Activated CD4-positive, alpha-beta T cell treated with anti-CD3 and anti-CD28 coated beads for 24 hours (primary cell): ENCODE measurements at places on chromosomes 13 and 19.

DNA sequence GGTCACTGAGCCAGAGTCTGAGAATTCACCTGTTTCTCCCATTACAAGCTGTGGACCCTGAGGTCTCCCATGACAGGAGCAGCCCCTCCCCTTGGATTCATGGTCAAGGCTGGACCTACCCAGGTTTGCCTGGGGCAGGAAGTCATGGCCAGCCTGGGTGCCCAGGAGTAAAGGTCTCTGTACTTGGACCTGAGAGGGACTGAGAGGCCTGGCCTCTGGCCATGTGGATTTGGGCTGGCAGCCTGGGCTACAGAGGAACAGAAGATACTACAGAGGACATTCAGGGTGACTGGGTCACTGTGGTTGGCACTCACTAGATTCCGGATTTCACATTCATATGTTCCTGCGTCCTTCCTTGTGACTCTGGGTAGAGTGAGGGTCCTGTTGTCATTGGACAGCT is 31.5 kb upstream of the CEACAM8 start:
- DNase-seq = no peak

DNA sequence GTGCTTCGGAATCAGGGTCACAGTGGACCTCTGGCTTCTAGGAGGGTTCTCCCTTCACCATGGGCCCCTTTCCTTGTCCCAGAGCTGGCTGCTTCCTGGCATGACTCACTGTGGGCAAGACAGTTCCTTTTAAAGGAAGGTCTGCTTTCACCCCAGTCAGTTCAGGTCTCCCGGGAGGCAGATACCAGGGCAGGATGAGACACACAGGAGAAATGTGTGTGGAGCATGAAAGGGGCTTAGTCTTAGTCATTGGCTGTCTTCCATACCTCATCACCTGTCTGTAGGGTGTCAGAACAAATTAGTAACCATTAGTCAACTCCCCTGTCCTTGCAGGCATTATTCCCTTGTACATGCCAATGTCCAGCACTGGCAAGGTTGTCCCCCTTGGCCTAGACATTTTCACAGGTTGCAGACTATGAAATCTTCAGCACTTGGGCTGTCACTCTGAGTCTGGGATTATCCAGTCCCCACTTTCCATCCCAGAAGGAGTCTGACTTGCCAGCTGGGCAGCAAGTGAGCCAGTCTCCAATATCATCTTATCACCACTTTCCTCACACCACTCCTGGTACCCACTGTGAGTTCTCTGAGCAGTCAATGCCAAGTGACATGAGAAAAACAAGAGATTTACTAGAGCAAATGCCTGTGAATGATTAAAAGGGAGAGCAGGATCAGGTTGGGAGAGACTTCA is 76.8 kb upstream of the MEDAG start:
- no peak for DNase-seq

GRCh38 chr13:46320821-46321220 is 66.2 kb downstream of the RUBCNL start:
- no peak for DNase-seq

DNA sequence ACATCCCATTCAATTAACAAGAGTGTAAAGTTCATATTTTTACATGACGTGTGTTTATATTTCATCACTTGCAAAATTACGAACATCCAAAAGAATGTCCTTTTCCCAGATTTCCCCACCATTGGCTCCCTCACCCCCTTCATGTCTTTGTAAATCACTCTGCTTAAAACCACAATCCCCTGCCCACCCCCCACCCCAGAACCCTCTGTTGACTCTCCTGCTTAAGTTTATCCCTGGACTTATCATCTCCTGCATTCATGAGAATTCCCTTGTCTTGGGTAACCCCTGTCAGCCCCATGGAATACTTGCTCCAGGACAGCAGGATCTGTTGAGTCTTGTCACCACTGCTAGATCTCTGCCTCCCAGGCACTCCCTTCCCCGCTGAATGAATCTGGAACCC is 109.9 kb downstream of the COL4A1 start:
- DNase-seq = no peak

DNA sequence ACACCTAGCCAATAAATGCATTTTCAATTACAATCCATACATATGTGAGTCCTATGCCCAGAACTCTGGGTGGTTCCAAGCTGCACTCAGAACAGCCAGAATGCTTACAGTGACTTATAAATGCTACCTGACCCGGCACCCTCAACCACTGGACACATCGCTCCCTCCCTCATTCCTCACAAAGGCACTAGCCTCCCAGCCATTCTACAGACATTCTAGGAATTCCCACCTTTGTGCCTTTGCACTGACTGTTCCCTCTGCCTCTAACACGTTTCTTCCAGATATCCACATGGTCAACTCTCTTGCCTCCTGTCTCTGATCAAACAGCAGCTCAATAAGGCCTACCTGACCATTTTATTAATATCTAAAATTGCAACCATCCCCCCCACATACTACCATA is 99.9 kb downstream of the LHFPL6 start:
- DNase-seq = no peak

DNA sequence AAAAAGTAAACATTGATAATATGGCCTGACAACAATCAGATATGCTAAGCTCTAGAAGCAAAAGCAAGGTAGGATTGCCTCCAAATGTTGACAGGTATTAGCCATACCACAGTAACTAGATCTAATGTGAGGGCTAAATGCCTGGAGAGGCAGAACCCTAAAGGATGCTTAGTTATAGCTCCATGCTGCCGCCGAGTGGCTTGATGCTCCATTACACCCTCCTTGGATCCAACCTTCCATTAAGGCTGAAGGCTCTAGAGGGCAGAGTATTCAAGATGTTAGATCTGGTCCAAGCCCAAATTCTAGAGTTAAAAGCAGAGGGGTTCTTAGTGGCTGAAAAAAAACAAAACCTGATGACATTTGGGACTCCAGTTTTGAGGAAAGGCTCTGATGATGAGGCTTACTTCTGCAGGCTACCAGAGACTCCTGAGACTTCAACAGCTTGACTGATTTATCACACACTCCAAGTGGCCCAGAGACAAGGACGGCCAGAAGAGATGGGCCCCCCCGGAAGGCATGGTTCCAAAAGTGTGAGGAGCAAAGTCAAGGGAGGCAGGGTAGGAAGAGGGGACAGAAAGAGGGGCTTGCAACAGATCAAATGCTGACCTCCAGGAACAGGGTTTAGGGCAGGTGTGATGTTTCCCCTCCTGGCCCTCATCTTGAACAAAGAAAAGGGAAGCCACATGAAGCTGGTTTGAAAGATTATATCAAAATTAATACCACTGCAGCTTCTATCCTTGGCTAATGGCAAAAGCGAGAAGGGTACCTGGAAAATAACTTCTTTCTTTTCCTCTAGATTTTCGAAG is 21.9 kb upstream of the CPB2 start:
- DNase-seq = peak; percentile 54

DNA sequence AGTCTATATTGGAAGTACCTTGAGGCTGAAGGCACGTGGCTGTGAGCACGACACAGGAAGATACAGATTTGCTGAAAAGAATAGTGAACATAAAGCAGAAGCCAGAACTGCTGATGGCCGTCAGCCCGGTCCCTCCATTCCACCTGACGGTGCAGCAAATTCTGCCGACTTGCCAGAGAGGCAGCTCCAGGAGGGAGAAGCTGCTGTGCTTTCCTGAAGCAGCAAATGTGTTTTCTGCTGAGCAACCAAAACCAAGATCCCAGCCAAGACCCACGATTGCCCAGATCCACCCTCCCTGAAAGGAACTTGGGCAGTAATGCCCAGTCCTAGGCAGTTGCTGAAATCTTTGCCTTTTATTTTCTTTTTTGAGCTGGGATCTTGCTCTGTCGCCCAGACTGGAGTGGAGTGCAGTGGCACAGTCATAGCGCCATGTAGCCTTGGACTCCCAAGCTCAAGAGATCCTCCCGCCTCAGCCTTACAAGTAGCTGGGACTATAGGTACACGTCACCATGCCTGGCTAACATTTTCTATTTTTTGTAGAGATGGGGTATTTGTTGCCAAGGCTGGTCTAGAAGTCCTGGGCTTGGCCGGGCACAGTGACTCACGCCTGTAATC is 7.0 kb upstream of the RCN3 start:
- no peak for DNase-seq

- DNase-seq = no peak
These were observed 643.6 kb upstream of the SLITRK1 start for GRCh38 chr13:84525865-84526264.

- no peak for DNase-seq
These were observed 128.8 kb upstream of the GJB6 start for GRCh38 chr13:20360835-20361412.

DNA sequence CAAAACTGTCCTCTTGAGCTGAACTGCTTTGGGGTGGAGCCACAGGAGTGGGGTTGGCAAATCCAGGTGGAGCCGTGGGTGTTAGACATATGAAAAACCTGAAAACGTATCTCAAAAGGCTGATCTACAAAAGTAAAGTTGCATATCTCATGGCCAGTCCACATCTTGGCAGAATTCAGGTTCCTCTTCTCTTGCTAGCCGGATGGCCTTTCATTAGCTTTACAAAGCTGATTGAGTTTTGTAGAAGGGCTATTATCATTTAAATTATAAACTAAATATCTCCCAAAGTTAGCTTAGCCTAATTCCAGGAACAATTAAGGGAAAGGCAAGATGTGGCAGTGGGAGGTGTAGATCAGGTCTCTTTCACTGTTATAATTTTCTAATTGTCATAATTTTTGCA is 1427.7 kb downstream of the EFNB2 start:
- DNase-seq = no peak

- no peak for DNase-seq
These were observed 13.2 kb downstream of the CBY2 start for GRCh38 chr13:45715351-45715750.

DNA sequence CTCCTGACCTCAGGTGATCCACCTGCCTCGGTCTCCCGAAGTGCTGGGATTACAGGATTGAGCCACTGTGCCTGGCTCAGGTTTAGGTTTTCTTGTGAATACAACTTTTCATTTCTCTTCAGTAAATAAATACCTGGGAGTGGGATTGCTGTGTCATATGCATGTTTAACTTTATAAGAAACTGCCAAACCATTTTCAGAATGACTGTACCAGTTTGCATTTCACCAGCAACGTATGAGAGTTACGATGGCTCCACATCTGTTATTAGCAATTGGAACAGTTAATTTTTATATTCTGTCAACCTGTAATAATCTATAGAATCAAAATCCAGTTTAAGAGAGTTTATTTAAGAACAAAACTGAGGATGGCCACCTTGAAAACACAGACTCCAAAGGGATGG is 52.2 kb downstream of the TEX26 start:
- DNase-seq = no peak

DNA sequence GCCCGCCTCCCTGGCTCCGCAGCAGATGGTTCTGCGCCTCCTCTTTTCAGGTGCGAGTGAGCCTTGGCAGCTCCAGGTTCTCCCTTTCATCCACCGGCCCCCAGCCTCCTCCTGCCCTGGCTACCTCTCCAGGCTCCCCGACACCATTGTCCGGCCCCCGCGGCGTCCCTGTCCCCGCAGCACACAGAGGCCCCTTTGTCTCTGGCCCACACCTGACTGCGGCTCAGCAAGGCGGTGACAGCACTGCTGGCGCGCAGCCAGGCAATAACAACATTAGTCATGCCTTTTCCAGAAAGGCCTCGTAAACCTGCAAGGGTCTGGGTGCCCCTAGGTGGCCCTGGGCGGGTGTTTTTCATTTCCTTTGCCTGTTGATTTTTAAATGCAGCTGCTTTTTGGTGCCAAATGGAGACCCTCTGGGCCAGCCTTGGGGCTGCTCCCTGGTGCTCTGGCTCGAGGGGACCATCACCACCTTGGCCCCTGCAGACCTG is 73.2 kb upstream of the MEDAG start:
- DNase-seq = peak; percentile 5

DNA sequence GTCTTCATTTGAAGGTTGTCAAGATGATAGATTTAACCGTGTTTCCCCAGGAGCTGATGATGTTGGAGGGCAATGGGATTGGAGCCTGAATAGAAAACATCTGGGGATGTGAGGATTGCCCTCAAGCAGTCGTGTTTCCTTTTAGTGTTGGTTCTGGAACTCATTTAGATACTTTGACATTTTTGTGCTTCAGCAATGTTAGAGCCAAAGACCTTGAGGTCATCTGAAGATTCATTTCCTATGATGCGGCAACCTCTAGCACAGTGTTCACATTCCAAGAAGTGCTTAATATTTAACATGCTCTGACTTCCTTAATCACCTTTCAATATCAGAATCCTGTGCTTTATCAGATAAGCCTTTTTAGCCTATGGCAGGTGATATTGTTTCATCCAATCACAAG is 82.7 kb downstream of the SLC10A2 start:
- no peak for DNase-seq

GRCh38 chr19:11617180-11618062 is 20.1 kb downstream of the ZNF627 start:
- no peak for DNase-seq

GRCh38 chr19:14371301-14371821 is 9.9 kb upstream of the ADGRE5 start:
- no peak for DNase-seq

DNA sequence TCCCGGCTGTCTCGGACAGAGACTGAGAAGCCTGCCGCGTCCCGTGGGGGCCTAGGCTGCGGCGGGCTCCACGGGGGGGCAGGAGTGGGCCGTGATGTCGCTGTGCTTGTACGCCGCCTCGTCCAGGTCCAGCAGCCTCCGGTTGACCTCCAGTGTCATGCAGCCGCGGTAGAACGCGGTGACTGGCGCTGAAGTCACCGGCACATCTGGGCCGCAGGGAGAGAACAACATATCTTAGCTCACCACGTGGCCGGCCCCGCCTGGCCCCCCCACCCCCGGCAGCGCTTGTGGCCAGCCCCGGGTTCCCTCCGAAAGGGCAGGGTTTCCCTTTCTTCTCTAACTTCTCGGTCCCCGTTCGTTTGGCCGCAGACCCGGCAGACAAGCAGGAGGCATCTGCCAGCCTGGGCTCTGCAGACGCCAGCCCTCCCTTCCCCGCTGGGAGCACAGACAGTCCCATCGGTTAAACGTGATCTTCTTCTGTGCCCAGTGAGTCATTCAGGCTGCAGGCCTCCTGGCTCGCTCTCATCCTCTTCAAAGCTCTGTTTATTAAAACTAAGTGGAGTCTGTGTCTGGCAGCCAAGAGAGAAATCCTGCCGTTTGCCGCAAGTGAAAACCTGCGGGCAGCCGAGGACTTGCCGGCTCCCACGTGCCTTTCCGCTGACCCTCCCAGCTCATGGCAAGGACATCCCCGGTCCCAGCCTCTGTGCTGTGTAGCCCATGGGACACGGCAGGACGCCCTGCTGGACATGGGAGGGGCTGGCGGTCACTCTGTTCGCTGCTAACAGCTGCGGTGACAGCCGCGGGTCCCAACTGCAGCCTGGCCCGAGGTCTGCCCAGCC is 42.8 kb downstream of the GAS6 start:
- no peak for DNase-seq

DNA sequence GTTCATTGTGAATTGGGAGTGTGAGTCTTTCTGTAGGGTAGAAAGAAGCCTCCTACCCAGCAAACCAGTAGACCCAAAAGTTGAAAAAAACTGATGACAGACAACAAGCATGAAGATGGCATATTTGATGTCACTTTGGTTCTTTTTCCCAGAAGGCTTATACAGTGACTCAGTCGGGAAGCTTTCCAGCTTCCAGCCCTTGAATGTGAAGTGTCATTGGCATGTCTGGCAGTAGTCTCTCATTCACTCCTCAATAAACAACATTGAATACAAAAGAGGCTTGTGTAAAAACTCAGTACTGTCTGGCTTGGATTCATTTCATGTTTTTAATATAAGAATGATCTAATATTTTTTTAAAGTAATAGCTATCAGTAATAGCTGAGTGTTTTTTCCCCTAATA is 68.7 kb downstream of the IPO5 start:
- no peak for DNase-seq
